ENCODE measurements at places on chromosomes 3 and 15.

DNA sequence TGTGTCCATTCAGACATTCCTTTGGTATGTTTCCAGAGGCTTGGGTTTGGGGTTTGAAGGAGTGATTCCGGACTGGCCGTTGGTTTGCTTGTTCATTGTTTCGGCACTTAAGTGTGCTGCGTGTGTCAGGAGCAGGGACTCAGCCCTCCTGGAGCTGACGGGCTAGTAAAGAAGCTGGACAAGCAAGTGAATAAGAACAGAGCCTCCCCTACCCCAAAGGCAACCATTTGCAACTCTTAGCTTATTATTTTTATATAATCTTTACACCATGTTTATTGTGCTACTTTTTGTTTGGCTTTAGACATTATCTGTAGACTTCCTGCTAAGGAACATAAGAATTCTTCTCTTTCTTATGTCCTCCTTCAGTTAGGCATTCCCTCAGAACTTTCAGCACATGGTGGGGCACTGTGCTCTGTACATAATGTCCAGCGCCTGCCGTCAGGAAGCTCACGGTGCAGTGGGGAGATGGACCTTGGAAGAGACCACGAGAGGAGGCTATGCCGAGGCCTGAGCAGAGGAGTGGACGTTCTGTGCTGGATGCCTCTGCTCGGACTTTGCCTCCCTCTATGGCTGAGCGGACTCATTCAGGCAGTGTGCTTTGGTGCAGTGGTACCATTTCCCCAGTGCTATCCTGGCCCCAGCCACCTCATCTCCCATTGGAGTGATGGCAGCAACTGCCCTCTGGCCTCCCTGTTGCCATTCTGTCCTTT, 65.4 kb downstream of the EEFSEC start:
- no peak for DNase-seq

DNA sequence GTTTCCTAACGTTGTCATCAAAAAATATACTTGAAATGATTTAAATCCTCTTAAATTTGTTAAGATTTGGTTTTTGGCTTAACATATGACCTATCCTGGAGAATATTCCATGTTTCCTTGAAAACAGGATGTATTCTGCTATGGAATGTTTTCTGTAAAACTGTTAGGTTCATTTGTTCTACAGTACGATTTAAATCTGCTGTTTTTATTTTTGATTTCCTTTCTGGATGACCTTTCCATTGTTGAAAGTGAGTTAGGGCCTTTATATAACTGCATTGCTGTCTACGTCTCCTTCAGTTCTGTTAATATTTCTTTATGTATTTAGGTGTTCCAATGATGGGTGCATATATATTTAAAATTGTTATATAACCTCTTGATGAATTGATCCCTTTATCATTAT, 465.3 kb upstream of the ALCAM start:
- DNase-seq = no peak

GRCh38 chr3:176939022-176939817, 258.1 kb downstream of the TBL1XR1 start:
- peak; percentile 80 for DNase-seq

- no peak for DNase-seq
Measured at GRCh38 chr15:31034152-31034551, 42.7 kb upstream of the MTMR10 start.

DNA sequence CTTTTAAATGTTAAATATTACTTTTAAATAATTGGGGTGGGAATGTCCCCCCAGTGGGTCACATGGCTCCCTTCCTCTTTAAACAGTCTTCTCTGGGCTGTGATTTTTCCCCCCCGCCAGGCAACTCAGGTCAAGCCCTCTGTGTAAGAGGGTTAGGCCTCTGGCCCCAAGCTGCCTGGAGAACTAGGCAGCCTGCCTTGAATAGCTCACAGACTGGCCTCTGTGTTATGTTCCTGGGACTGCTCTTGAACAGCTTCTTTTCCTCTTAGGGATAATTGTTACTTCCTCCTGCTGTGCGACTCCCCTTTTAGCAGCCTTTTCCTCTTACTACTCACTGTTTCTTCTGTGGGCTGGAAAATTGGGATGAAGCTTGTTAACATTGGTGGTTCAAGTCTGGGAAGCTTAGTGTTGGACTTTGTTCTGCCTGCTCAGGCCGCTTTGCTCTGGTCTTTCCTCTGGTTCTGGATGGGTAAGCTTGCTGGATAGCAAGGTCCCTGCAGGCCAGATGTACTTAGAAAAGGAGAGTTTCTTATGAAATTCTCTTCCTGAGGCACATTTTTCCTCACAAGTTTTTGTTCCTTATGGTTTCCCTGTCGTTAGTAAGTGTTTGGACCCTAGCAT, 2.2 kb downstream of the TEX264 start:
- DNase-seq = no peak

GRCh38 chr3:64291345-64291744, 66.1 kb upstream of the PRICKLE2 start:
- DNase-seq = no peak

GRCh38 chr3:73547427-73548248, 77.1 kb downstream of the PDZRN3 start:
- DNase-seq = peak; percentile 6

DNA sequence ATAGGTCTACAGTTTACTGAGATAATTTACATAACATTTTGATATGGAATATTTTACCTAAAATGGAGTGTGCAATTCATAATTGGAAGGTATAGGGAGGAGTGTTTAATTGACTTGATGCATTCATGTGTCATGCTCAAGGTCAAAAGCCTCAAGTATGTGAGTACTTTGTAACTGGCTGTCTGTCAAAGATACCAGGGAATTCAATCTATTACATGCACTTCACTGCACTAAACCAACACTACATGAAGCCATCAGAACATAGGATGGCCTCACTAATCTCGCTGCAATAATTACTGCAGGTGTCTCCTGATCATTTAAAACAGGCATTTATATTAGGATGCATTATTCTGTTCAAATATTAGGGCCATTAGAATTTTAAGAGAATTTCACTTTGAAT, 367.2 kb downstream of the CNTN4 start:
- DNase-seq = no peak
